ENCODE measurements at places on chromosomes 3 and 15. TPM values are rescaled to one million over a fixed set of nuclear protein-coding genes. Genes with fewer than 3 reads are reported as not detected.

GRCh38 chr3:179732661-179733348 is 80.0 kb downstream of the USP13 start:
- DNase-seq, result peak; percentile 54

- DNase-seq, result no peak
Measured at GRCh38 chr15:51341366-51342226, at the start of gene GLDN. Gene GLDN (plus strand): TSS chr15:51341655. CDS start chr15:51341685, 30 bp downstream.

GRCh38 chr3:187550446-187550845 is 119.7 kb downstream of the SST start:
- DNase-seq, result no peak

DNA sequence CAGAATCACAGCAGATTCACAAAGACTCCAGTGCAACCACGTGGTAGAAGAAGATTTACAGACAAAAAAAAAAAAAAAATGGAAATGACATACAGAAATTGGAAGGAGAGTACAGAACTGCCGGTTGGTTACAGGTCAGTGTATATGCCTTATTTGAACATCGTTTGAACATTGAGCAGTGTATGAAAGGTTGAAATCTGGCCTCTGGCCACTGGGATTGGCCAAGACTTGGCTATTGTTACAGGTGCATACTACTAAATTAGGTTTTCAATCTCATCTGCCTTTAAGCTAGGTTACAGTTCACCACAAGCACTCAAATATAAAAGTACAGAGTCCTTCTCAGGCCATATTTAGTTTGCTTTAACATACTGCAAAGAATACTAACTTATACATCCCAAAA is 59.8 kb downstream of the THBS1 start:
- peak; percentile 17 for DNase-seq

- DNase-seq, result no peak
Measured at GRCh38 chr3:49627634-49628033, 46.5 kb upstream of the APEH start.

DNA sequence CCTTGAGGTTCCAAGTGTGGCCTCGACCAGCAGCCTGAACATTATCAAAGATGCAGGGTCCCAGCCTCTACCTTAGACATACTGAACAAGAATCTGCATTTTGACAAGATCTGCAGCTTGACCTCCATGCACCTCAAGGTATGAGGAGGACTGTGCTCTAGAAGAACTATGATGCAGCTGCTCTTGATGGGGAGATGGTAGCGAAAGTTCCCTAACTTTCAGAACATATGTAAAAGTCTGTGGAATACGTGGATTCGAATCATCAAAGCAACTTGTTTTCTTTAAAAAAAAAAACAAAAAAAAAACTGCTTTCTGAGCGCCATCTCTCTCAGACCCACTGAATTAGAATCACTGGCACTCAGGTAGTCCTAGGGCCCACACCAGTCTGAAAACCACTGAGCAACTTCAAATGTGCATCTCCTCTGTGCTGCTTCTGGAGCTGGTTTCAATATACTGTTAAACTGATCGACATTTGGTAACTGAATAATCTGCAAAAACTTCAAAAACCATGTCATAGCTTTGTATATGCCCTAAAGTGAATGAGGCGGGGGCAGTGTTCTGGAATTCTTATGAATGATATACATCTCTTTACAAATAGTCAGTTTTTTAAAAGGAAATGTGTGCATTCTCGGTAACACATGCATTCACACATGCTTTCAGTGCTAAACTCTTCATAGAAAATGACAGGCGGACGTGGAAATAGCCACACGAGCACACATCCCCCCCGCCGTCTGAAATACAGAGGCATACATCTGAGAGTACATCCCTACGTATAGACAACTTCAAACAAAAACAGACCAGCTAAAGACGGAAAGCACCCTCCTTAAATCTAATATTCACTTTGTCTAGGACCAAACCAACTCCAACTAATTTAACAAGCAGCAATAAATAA is 128.8 kb downstream of the FOXP1 start:
- no peak for DNase-seq

- DNase-seq, result no peak
Measured at GRCh38 chr15:85723960-85724945, 70.5 kb downstream of the KLHL25 start.

- DNase-seq, result no peak
Measured at GRCh38 chr3:47950453-47951169, 65.6 kb downstream of the MAP4 start.

- no peak for DNase-seq
Measured at GRCh38 chr3:159751146-159751545, 237.5 kb upstream of the IL12A start.

DNA sequence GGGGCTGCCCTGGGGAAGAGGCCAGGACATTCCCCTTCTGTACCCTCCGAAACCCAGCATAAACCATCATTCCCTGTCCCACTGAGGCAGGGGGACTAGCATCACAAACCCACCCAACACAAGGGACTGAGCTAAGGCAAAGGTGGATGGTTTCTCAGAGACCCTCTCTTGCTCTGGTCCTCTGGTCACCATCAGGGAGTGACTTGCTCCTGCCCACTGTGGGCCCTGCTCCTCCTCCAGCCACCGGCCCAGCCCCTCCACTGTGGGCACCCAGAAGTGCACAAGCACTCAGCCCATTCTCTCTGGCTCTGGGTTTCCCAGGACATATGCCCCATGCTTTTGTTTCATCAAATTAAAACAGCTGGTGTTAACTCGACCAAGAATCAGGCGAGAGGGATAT is 44.9 kb downstream of the PTH1R start:
- DNase-seq, result no peak

- no peak for DNase-seq
Measured at GRCh38 chr3:60307562-60308199, 943.6 kb downstream of the FHIT start.

- no peak for DNase-seq
Measured at GRCh38 chr15:88741671-88742070, 61.6 kb upstream of the ACAN start.

- DNase-seq, result no peak
Measured at GRCh38 chr15:62165793-62166375, 799 bp upstream of the C2CD4B start.

GRCh38 chr15:80932989-80933388 is 56.6 kb downstream of the MESD start:
- no peak for DNase-seq

- DNase-seq, result no peak
Measured at GRCh38 chr3:69052472-69052898, 352 bp upstream of the TMF1 start.

- no peak for DNase-seq
Measured at GRCh38 chr3:9549600-9549999, 4.0 kb downstream of the LHFPL4 start.

- no peak for DNase-seq
Measured at GRCh38 chr15:65027593-65027992, 1.8 kb downstream of the MTFMT start.

DNA sequence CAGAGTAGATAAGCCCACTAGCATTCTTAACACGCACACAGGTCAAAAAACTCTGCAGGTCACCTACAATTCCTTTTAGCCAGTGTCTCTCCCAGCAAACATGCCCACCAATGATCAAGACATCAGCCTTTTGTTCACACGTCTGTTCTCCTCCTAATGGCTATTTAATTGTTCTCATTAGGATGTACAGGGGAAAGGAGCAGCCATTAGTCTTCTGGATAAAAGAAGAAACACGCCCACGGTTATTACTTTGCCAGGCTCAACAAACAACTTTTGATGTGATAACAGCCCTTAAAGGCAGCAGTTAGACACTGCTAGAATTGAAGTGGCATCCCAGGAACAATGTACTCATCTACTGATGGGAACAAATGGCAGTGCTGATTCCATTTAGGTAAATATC is 108.8 kb downstream of the NTRK3 start:
- no peak for DNase-seq

DNA sequence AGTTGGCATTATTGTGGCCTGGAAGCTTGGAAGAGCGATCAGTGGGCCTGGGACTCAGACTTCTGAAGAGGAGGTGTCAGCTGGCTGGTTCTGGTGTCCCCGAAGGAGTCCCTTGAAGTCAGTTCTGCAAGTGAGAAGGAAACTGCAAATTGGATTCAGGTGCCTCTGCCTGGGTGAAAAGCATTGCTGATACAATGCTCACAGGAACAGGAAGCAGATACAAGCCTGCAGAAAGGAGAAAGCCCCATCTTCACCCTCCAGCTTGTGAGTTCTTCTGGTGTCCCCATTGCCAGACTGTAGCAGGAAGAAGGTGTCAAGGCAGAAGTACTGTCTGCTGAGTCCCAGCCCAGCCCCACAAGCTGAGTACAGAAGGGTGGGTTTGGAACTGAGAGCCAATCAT is 271.3 kb downstream of the PLOD2 start:
- no peak for DNase-seq

DNA sequence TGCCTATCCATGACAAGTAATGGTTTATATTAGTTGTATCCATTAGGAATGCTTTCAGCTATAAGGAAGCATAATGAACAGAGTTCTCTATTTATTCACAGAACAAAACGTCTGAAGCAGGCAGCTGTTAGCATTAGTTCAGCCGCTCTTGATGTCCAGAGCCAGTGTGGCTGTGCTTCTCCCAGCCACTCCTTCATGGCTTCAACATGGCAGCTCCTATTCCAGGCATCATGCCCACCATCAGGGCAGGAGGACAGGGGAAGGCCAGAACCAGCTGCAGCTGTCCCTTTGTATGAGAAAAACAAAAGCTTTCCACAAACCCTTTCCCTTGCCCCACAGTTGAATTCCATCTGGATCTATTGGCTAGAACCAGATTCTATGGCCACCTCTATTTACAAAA is 12.9 kb upstream of the SNRK start:
- DNase-seq, result no peak

VGLL3 gene
- total RNA-seq, result 1.3 TPM

TRIM71 gene
- total RNA-seq, result 0.17 TPM

ABHD6 gene
- 13.4 TPM for total RNA-seq

GOLGA6A gene
- total RNA-seq, result not detected

LNP1 gene
- 5.2 TPM for total RNA-seq

TRH gene
- total RNA-seq, result not detected

CA12 gene
- 19.8 TPM for total RNA-seq
